ENCODE measurements at places on chromosomes 12 and 14. TPM values are rescaled to one million over a fixed set of nuclear protein-coding genes. Genes with fewer than 3 reads are reported as not detected.
A peak's percentile ranks its signal among the peaks of the same experiment; 100 is the strongest.

The SLC5A8 gene
- not detected for polyA plus RNA-seq

DNA sequence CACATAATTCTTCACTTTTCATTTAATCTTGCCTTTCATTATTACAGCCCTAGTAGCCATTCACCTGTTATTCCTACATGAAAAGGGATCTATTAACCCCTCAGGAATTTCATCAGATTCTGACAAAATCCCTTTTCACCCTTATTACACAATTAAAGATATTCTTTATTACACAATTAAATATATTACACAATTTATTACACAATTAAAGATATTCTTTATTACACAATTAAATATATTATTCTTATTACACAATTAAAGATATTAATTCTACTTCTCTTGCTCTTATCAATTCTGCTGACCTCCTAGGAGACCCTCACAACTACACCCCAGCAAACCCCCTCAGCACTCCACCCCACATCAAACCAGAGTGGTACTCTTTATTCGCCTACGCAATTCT, 77.1 kb downstream of the SINHCAF start:
- DNase-seq: no peak

DNA sequence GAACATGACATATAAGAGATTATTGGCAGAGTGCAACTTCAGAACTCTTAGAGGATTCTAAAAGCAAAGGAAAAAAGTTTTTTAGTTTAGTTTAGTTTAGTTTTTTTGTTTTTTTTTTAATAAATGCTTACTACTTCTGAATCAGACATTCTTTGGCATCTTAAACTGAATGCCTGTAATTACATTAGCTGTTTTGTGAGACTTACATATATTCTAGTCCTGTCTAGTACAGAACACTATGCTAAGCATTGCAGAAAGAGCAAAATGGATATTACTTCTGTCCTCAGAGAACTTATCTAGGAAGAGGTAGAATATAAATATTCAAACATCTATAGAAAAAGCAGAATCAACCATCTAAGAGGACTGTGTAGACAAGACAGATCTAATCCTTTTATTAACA, 133.2 kb downstream of the RAD51B start:
- DNase-seq: no peak

GRCh38 chr12:131057722-131058515, 104.2 kb downstream of the ADGRD1 start:
- DNase-seq: no peak

DNA sequence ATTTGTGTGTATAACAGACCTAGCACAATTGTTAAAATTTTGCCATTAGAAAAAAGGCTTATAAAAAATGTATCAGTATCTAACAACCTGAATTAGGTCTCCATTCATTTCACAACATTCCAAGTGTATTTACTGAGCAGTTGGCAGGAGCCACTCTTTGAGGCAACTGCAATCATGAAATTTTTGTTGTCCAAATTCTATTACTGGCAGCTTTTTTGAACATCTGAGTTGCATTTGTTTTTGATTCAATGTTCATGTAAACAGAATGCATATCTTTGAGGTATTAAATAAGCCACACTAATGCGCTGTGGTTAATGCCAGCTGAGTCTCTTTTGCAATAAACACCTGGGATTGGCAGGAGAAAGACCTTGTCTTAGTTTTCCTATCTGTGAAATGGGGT, 8.7 kb downstream of the KITLG start:
- no peak for DNase-seq

- peak; percentile 30 for DNase-seq
Measured at GRCh38 chr12:13094367-13094766, 9.1 kb downstream of the GSG1 start.

DNA sequence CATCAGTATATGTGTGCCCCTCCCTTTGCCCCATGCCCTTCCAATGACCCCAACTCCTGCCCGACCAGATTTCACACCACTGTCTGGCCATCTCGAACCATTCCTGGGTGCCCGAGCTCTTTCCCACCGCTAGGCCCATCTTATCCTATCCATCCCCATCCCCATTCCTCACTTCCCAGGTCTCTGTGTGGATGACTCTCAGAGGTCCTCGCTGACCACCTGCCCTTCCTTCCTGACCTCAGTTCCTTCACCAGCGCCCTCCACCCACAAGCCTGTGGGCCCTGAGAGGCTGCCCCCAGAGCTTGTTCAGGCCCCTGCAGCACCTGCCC, 49.1 kb downstream of the CYP46A1 start:
- DNase-seq: no peak

DNA sequence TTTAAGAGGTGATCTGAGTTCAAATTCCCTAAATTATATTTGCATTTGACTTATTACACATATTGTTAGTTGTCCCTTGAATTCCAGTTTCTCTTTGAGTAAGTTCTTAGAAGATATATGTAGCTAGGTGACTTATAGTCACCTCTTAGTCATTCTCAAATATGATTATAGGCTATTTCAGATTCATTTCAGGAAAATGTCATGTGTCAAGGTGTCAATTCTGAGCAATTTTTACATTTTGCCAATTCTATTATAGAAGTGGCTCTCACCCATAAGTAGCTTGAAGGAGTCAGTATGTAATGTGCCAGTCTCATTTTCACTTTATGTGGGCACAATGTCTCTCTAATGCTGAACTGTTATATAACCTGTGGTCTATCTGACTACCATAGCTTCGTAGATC, 623.4 kb downstream of the DIO2 start:
- DNase-seq: no peak

The GNG2 gene
- not detected for polyA plus RNA-seq

DNA sequence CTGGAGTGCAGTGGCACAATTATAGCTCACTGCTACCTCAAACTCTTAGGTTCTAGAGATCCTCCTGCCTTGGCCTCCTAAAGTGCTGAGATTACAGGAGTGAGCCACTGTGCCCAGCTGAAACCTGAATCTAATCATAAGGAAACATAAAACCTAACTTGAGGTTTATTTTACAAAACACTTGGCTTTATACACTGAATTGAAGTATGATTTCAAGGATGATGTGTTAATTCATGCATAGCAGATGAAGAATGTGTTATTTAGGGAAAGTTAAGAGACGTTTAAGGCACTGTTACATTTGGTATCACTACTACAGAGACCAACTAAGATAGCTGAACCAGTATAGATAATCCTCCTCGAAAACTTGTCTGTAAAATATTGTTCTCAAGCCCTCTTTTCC, 6.4 kb downstream of the DICER1 start:
- no peak for DNase-seq

DNA sequence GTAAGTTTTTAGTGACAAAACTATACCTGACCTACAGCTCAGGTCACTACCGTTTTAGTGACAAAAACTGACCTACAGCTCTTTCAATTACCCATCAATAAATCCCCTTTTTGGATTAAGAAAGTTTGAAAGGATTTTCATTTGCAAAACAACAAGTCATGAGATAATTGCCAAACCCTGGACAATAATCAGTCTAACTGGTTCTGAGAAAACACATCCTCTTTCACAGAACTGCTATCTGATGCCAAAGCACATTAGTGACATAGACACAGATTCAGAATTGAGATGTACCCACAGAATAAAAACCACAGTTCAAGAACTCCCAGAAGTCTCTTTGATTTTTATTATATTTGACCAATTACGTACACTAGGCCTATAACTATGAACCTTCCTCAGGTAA, 126.0 kb upstream of the COCH start:
- no peak for DNase-seq

DNA sequence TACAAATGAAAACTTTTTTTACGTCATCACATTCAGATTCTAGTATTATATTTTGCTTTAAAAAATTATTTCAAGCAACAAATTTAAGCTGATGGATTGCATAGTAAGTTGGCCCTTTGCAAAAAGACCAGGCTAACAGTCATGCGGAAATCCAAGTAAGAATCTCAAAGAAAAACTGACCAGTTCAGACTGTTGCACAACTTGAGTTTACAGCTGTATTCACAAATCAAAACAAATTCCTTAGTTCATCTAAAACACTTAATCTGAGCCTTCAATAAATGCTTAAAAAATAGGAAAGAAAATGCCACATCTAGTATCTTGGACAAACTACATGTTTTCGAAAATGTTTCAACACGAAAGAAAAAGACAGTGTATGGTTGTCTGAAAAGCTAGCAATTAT, 847 bp downstream of the CCDC59 start:
- DNase-seq: no peak

GRCh38 chr12:124433147-124433874, 134.1 kb downstream of the NCOR2 start:
- DNase-seq: no peak

The PZP gene
- 0.73 TPM for polyA plus RNA-seq

DNA sequence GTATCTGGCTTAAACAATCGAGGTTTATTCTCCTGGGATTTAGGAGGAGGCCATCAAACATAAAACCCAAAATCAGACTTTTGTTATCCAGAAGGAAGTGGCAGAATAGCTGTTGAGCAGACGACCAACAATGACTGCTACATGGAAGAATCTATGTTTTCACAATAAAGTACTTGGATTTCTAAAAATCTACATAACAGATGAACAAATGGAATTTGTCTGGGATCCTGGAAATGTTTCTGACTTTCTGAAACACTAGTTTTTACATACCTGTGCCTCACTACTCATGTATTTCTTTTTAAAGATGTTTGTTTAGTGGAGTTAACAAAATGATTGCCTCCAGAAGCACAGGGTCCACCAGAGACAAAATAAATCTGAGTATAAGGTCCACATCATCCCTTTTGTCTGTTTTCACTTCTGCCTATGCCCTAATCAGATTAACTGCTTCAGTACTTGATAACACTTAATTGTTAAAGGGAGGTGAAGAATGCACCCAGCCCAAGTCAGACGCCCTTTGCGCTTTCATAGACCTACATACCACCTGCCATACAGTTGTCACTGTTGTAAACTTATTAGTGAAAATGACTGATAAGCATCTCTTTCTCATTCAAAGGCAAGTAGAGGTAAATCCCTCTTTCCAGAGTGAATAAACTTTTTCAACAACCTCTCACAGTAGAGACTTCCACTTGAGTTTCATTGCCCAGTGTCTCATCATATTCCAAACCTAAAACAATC, 164.6 kb downstream of the EGLN3 start:
- DNase-seq: no peak

The OR11H12 gene
- not detected for polyA plus RNA-seq

DNA sequence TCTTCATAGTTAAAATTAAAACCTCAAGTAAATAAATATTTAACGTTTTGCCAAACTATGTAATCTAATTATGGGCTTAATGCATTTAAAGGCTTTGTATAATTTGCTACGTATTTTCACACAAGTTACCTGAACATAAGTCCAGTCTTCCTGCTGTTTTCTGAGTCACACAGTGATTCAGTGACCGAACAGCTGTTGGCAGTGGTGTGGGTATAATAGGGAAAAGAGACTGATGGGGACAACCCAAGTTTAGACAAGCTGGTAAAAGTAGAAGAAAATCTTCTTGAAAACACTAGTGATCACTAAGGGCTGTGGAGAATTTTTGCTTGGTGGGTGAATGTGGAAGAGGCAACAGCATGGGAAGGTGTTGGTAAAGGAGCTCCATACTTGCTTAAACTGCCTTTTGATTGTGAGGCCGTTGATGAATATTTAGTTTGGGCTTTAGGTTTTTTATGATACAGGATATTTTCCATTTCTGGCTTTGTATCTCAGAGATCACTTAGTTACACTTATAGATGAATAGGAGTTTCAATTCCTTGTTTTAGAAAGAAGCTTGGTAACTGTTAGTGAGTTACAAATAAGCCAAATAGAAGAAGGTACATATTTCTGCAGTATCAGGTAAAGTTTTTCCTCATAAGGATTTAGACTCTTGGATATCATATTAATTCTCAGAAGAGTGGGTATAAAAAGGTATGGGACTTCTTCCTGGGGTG, 23.9 kb downstream of the LRRK2 start:
- no peak for DNase-seq

DNA sequence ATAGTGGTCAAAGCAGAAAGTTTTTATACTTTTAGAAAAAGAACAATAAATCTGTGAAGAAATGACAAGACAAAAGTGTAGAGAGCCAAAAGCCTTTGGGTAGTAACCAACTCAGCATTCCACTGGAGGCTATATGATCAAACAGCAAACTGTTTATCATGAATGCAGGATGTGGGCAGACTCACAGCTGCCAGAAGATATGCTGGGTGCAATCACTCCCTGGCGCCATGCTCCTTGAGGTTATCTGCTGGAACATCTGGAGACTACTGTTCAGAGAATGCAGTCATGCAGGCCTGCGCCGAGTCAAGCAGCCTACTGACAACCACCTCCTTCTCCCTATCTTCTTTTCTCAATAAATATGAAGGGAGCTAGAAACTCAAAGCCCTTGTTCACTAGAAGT, 49.0 kb upstream of the SLC8A3 start:
- DNase-seq: no peak

The TMEM52B gene
- polyA plus RNA-seq: not detected

DNA sequence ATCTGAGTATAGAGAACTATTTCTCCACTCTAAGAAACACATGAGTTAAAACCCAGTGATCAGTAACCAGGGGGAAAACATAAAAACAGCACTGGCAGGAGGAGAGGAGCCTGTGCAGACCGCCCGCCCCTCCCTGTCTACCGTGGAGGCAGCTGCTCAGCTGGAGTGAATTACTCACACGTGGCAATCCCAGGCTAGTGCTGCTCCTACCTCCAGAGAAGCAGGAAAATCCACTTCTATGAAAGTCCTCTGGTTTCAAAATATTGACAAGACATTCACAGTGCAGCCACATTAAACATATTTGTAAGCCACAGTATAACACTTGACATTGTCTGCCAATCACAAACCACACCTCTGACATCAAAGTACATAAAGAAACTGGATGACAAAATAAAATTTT, 16.7 kb downstream of the TMEM132D start:
- no peak for DNase-seq

GRCh38 chr12:109725321-109726105, 11.9 kb downstream of the FAM222A start:
- no peak for DNase-seq

- DNase-seq: no peak
Measured at GRCh38 chr14:45868863-45869262, 615.9 kb upstream of the MIS18BP1 start.

- no peak for DNase-seq
Measured at GRCh38 chr14:55382483-55382882, 29.1 kb downstream of the ATG14 start.

GRCh38 chr14:95619785-95620417, 66.3 kb upstream of the TCL1B start:
- DNase-seq: no peak

DNA sequence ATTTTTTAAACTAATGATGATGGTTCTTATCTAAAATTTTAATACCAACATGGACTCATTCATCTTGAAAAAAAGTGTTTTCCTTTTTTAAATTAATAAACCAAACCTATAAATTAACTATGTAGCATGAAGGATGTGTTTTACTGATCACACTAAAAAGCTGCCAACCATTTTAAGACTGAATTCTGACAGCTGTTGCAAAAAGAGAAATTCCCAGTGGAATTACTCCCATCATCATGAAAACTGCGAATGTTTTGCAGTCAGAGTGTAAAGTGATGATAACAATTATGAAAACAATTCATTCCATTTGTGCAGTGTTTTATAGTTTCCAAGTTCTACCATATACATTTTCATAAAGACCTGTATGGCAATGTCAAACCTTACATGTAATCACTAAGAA, 232.8 kb downstream of the SLC2A13 start:
- DNase-seq: no peak

Data from endothelial cell of umbilical vein (primary cell).